ENCODE measurements at places on chromosomes 11 and 22. TPM values are rescaled to one million over a fixed set of nuclear protein-coding genes. Genes with fewer than 3 reads are reported as not detected.

DNA sequence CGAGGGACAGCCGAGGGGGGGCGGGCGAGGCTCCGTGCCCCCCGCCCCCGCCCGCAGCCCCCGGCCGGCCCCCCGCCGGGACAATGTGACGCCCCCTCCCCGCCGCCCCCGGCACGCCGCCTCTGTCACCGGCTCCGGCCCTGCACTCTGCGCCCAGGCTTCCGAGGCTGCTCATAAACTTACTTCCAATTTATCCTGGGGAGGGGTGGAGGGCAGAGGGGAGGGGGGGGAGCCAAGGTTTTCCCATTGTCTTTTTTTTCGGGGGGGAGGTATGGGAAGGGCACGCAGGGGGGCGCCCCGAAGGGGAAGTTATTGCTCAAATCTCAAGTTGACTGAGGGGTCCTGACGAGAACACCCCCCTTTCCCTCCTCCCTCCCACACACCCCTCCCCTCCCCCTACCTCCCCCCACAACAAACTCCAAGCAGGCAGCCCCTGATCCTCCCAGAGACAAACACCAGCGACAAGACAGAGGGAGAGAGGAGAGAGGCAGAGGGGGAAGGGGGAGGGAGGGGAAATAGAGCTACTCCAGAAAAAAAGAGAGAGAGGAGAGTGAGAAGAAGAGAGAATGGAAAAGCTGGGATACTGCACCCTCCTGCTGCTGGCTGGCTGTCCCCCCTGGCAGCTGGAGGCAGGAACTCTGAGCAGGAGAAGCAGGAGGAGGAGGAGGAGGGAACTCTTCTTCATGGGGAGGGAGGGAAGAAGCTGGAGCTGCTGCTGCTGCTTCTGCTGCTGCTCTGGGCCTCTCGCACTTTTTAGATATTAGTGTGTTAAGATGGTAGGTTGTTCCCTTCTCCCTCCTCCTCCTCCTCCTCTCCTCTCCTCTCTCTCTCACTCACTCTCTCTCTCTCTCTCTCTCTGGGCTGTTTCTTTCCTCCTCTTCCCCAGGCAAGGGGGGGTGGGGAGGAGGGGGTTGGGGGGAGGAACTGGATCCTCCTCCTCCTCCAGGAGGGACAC, 631 bp downstream of the PHF21A start:
- DNase-seq: peak; percentile 68

DNA sequence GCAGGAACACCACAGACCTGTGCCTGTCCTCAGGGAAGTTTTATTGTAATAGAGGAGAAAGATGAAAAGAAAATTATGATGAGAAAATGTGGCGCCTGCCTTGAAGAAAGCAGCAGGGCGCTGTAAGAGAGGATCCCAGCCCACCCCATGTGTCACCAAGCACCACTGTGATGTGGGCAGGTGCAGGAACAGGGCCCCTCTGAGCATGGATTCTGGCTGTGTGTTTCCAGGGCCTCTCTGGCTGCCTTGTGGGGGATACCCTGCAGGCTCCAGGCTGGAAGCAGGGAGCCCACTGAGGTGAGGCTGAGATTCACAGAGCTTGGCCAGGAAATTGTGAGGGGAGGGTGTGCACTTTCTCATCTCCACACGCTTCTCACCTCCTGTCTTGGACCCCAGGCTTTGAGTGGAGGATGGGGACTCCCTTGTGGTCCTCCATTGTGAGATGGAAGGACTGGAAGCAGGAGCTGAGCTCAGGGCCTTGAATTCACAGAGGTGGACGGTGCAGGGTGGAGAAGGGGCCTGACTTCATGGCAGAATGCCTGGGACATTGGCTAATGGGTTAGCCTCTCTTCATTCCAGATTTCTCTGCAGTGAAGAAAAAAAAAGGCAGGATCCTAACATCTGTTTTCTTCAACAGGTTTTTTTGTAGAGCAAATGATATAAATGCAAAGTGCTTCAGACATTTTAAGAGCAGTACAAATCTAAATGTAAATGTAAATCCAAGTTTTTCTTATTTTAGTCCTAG, 246.6 kb upstream of the B3GAT1 start:
- no peak for DNase-seq

- no peak for DNase-seq
Measured at GRCh38 chr11:93767018-93767417, 17.1 kb upstream of the MED17 start.

- DNase-seq: no peak
Measured at GRCh38 chr11:120501976-120502755, 9.4 kb upstream of the GRIK4 start.

- no peak for DNase-seq
Measured at GRCh38 chr11:76975513-76975912, 58.7 kb upstream of the B3GNT6 start.

- DNase-seq: no peak
Measured at GRCh38 chr22:46710806-46711205, 27.2 kb downstream of the CERK start.

GRCh38 chr11:69006816-69007215, 6.2 kb downstream of the MRGPRF start:
- DNase-seq: no peak

DNA sequence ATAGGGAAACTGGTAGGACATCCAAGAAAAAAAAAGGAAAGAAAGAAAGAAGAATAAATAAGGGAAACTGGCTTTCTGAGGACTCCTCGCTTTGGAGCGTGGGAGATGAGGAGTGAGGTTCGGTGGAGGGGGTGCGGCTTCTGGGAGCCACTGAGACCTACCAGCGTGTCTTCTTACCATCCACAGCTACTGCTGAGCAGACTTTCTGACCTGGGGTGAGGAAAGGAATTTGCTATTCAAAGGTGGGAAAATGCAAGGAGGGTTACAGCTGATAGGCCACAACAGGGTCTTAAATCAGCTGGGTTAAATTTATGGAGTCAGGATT, 488 bp upstream of the SELENOM start:
- DNase-seq: no peak

GRCh38 chr11:72815110-72815618, 953 bp downstream of the ATG16L2 start:
- DNase-seq: no peak

- no peak for DNase-seq
Measured at GRCh38 chr11:130218501-130219070, 59.0 kb downstream of the ST14 start.

DNA sequence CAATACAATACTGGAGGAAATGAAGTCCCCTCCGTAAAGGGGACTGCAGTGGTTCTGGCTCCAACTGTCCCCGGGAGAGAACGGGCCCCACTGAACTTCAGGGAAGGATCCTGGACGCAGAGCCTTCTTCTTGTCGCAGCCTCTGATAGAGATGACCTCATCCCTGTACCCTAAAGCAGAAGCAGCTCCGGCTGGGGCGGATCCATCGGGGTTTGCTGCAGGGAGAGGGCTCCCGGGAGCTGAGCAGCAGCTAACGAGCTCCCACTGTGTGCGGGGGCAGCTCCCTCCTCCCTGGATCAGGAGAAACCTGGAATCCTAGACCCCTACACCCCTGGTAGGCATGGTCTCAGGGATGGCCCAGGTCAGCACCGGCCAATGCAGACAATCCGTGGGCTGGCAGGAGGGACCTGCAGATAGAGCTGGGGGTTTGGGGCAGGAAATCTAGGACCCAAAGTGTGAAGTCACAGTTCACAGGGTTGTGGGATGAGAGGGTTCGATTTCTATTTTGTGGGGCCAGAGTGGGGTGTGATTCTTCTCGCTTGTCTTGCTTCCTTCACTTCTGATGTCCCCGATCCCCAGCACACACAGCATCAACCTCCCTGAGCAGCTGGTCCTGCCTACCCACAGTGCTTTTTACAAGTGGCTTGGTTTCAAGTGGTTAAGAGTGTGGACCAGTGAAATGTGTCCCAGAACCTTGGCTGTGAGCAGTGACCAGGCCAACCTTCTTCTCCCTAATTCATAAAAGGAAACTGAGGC, 12.9 kb downstream of the KIAA0930 start:
- DNase-seq: no peak

GRCh38 chr11:123719452-123719851, 22.0 kb downstream of the ZNF202 start:
- DNase-seq: no peak

GRCh38 chr11:134731213-134731961, 319.3 kb upstream of the B3GAT1 start:
- no peak for DNase-seq

- peak; percentile 38 for DNase-seq
Measured at GRCh38 chr22:46025973-46026898, 49.3 kb upstream of the WNT7B start.

DNA sequence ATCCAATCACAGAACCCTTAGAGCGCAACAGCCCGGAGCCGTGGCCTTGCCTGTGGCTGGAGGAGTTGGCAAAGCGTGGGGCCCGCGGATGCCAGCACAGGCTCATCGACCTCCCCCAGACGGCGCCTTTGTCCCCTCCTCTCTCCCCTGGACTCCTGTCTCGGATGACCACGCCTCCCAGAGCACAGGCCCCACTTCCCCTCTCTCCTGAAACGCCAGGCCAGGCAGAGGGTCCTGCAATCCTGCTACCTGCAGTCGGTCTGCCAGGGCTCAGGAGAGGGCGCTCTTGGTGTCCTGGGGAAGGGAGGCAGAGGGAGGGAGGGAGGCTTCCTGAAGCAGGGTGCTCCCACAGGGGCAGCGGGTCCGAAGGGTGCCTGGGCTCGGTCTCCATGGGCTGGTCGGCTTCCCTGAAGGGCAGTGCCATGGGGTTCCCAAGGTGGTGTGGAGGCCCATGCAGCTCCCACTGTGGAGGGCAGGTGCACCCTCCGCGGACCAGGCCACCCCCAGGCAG, 16.6 kb upstream of the TTLL12 start:
- DNase-seq: no peak

GRCh38 chr22:41096391-41096790, 4.0 kb downstream of the EP300 start:
- DNase-seq: no peak

CBLIF gene
- not detected for total RNA-seq

PKNOX2 gene
- total RNA-seq: 0.12 TPM

ATM gene
- 31.4 TPM for total RNA-seq

MUC6 gene
- total RNA-seq: 0.31 TPM

CRYBA4 gene
- total RNA-seq: not detected

BCO2 gene
- total RNA-seq: 113 TPM

GUCY1A2 gene
- total RNA-seq: 1.1 TPM

Measured in right lobe of liver (tissue), 6 donors.